ENCODE measurements at places on chromosomes 16 and 17.

DNA sequence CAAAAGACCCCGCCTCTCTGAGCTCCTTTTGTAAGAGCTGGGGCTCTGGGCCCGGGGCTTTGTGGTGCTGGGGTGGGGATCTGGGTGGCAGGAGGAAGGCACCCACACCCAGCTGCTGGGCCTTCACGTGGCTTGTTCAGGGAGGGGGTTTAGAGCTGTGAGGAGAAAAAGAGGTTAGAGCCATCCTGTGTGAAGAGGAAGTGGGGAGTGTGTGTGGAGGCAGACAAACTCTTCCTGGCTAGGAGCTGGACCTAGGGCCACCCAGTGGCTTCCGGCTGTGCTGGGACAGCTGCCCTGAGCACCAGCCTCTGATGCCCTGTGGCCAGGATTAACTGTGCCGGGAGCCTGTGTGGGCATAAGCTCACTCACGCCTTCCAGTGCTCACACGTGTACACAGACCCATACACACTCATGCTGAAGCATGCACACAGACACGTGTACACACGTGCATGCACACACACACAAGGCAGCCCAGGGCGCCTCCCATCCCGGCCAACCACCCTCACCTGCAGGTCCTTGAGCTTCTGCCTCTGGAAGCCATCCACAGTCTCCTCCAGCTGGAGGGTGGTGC lies 7.4 kb downstream of the CIBAR2 start:
- DNase-seq = no peak

DNA sequence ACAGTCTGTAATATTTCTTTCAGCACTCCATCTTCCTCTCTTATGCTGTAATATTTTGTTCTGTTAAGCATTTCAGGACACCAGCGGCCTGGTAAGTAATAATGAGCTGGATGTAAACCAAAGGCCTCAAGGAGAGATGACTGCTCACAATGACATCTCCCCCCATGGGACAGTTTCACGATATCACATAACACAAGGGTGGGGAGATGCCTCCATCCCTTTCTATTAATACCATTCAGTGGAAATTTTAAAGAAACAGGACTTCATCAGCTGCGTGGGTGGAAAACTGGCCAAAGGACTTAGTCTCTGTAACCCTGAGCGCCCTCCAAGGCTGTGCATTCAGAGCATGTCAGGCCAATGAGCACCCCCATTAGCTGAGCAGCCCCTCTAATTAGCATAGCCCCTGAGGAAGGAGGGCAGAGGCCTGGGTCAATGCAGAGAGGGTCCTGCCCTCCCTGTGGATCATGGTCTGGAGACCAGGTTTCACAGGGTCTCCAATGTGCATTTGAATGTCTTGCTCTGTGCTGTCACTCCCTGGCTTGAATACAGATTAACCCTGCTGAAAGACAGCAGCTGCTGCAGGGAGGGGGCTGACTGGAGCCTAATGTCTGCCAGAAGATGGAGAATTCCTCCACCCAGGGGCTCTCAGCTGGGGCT lies 156.4 kb downstream of the HS3ST2 start:
- no peak for DNase-seq

- DNase-seq = no peak
Measured at GRCh38 chr16:67245186-67245585, 2.1 kb downstream of the FHOD1 start.

DNA sequence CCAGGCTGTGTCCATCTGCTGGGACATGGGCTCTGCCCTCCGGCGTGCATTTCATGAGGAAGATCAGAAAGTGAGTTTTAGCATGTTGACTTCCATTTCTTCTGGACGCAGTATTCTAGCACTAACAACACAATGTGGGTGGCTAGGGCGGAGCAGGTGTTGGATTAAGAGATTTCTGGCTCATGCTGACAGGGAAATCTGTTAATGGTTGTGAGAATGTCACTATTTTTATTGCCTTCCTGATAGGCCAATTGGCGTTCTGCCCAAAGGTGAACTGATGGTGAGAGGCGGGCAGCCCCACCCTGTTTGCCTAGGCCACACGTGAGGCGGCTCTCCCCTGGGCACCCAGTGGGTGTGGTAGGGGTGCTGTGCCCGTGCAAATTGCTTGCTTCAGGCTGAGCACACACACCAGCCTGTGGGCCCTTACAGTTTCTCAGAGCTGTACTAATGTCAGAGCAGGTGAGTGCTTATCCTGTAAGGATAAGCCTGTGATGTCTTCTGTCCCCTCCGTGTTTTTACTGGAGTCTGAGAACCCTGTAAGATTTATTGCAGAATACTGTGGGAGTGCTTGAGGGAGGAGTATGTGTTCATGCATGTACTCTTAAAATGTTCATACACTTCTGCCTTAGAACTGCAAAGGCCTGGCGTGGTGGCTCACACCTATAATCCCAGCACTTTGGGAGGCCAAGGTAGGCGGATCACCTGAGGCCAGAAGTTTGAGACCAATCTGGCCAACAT lies 30.9 kb downstream of the PGS1 start:
- no peak for DNase-seq

GRCh38 chr16:23175651-23176050 lies 6.9 kb upstream of the SCNN1G start:
- DNase-seq = no peak

DNA sequence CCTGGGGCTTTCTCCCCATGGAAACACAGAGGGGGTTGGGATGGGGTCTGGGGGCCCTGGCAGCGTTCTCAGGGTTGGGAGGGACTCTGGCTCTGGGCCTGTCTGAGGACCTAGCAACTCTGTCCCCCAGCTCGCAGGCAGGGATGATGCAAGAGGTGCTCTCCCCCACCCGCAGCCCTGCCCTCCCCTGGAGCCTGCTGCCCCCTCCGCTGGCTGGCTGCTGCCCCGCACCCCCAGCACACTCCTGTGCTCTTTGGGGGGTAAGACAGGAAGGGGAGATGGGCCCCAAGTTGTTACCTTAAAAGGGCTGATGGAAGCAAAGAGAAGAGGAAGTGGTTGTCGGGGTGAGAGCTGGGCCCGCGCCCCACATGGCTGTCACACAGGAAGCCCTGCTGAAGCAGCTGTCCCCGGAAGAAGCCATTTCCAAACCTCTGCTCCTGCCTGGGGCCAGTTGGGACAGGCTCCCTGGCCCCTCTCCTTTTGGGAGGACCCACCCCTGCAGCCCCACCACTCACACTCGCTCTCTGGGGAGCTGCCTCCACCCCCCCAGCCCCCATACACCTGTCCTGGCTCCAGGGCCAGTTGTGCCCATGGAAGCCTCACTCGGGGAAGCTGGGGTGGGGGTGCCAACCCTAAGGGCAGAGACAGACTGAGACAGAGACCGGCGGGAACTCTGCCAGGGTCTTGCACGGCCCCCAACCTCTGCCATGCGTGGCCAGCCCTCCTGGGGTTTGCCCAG lies 2.5 kb downstream of the CORO1A start:
- DNase-seq = peak; percentile 91

DNA sequence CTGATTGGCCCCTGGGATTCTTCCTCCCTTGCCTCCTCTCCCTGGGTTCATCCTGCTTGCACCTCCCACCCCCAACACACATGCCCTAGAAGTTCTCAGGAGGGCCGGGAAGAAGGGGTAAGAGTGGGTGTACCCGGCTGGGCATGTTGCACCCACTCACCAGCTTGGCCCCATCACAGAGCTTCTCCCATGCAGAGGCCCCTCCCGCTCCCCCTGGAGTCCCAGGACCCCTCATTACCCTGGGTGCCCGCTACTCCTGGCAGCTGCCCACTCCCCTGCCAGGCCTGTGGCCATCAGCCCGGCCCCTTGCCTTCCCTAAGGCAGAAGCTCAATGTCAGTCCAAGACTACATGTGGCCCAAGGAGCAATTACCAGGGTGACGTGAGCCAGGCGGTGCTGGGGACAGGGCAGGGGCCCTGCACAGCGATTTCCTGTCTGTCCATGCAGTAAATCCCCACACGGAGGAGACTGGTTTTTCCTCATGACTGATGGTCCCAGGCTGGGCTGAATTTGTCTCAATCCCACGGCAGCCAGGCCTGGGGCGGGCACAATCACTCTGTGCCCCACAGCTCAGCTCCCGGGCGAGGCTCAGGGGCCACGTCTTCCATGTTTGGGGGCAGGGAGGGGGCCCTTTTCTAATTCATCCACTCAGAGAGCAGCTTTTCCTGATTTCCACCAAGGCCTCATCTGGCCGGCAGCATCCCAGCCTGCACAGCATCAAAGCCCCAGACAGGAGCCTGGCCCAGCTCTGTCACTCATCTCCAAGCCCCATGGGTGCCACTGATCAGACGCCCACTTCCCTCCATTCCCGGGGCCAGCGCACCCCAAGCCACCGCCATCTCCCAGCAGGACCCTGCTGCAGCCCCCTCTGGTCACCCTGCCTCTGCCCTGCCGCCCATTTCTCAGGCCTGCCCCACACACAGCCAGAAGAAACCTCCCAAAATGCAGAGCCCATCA lies 234.7 kb downstream of the KATNIP start:
- DNase-seq = no peak

- no peak for DNase-seq
Measured at GRCh38 chr16:52376676-52377280, 170.2 kb downstream of the TOX3 start.

DNA sequence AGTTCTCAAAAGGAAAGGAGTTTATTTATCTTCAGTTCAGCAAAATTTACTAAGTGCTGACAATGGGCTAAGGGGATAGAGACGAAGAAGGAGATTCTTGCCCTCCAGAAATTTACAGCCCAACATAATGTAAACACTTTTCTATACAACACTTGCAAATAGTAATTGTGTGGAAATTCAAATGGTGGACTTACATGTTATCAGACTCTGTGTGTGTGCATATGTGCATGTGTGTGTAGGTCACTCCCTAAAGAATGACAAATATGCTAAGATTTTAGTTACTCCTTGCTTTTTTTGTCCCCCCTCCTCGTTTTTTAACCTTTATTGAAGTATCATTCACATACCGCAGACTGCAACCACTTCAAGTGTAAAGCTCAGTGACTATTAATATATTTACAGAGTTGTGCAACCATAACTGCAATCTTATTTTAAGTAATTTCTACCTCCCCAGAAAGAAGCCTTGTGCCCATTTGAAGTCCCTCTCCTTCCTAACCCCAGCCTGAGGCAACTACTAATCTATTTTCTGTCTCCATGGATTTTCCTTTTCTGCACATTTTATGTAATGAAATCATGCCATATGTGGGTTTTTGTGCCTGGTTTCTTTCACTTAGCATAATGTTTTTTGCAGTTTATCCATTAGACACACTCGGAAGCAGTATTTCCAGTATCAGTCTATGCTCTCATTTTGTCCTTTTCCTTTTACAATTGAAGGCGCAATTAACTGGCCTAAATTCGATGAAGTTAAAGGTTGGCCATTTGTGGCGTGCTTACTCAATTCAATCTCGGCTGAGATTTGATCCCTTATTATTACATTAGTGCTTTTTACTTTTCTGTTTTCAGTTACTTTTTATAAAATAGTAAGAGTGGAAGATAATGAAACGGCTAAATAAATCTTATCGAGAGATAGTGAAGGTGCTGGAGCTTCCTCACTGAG lies 318.4 kb downstream of the HAPSTR1 start:
- no peak for DNase-seq
